ENCODE measurements at places on chromosomes 11 and 22. TPM values are rescaled to one million over a fixed set of nuclear protein-coding genes. Genes with fewer than 3 reads are reported as not detected.
A peak's percentile ranks its signal among the peaks of the same experiment; 100 is the strongest.

- H3K4me3 ChIP-seq = no peak overlapping the region
- no peaks in the 10 kb centered on the region for H3K36me3 ChIP-seq
- H3K27me3 ChIP-seq = no peaks in the 10 kb centered on the region
- no peak for DNase-seq
- peaks cover 5% of the 10 kb centered on the region for H3K4me1 ChIP-seq
Measured at GRCh38 chr11:68947151-68947550, 33.6 kb downstream of the MRGPRD start.

DNA sequence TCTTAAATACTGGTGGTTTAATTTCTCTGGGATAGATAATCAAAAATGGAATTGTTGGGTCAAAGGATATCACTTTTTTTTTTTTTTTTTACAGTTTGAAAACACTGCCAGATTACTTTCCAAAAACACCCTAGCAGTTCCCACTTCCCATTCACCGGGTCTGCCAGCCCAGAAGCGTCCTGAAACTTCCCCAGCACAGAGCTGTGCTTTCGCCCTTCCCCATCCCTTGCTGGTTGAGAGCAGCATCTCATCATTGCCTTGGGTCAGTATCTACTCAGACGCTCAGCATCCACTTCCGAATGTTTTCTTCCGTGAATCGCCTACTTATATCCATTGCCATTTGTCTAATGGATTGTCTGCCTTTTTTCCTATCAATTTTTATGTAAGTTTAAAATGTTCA lies 5.5 kb downstream of the CERK start:
- H3K27ac ChIP-seq = no peak overlapping the region
- peaks cover 51% of the 10 kb centered on the region for H3K4me1 ChIP-seq

GRCh38 chr11:10657308-10658271 lies 36.0 kb downstream of the IRAG1 start:
- H3K4me3 ChIP-seq = no peak overlapping the region
- H3K36me3 ChIP-seq = no peaks in the 10 kb centered on the region
- H3K4me1 ChIP-seq = peaks cover 23% of the 10 kb centered on the region
- H3K27me3 ChIP-seq = no peaks in the 10 kb centered on the region

- H3K27me3 ChIP-seq = peaks cover 4% of the 10 kb centered on the region
- DNase-seq = no peak
- H3K4me3 ChIP-seq = no peak overlapping the region
- peak overlapping the region; percentile 36 for H3K27ac ChIP-seq
- H3K36me3 ChIP-seq = no peaks in the 10 kb centered on the region
- no peaks in the 10 kb centered on the region for H3K4me1 ChIP-seq
Measured at GRCh38 chr11:69868871-69869270, 49.7 kb upstream of the FGF3 start.

GRCh38 chr11:131917634-131918384 lies 547.4 kb downstream of the NTM start:
- H3K27me3 ChIP-seq = no peaks in the 10 kb centered on the region
- H3K4me3 ChIP-seq = no peak overlapping the region
- no peaks in the 10 kb centered on the region for H3K36me3 ChIP-seq
- H3K27ac ChIP-seq = no peak overlapping the region
- H3K4me1 ChIP-seq = no peaks in the 10 kb centered on the region
- DNase-seq = no peak

DNA sequence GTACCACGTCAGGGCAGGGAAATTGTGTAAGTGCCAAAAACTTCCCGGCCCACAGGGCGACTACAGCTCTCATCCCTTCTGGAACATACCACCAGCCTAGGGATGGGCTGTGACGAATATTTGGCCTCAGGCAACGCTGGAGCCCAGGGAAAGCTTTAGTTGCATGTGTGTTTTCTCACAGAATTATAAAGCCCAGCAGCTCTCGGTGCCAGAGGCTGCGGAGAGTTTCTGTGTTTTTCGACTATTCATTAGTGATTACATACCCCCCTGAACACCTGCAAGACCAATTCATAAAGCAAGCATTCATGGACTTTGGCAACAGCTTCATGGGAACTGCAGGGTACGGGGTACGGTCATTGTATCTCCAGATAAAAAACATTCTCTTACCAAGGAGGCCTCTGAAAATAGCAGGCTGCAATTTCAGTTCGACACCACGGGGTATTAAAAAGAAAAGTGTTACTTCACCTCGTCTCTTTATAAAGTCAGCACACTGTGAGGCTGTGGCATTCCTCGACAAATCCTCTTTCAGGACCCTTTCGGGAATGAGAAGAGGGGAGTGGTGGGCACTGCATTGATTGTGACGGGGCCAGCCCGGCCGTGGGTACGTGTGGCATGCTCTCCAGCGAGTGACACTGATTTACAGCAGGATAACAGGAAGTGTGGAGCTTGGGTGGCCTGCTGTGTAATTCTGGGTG lies 243.6 kb upstream of the SORL1-AS1 start:
- no peaks in the 10 kb centered on the region for H3K4me1 ChIP-seq
- no peak overlapping the region for H3K27ac ChIP-seq
- peaks cover 7% of the 10 kb centered on the region for H3K27me3 ChIP-seq

DNA sequence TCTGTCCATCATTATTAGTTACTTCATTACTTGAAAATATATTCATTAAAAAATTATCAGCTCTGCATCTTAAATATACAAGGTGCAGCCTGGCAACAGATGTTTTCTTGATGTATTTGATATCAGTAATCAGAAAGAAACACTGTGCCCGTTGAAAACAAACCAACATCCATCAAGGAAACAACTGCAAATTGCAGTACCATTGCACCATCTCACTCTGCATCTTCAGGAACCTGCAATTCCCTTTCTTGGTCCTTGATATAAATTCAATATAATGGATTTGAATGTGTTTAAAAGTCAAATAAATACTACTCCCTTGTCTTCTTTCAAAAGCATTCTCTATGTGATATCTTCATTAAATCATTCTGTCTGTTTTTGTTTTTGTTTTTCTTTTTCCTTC lies 1131.2 kb downstream of the FAM181B start:
- H3K27me3 ChIP-seq = no peaks in the 10 kb centered on the region
- no peaks in the 10 kb centered on the region for H3K36me3 ChIP-seq
- H3K4me1 ChIP-seq = no peaks in the 10 kb centered on the region
- H3K27ac ChIP-seq = no peak overlapping the region

GRCh38 chr11:59187587-59187986 lies 15.7 kb downstream of the DTX4 start:
- H3K27ac ChIP-seq = no peak overlapping the region
- no peak for DNase-seq
- no peaks in the 10 kb centered on the region for H3K27me3 ChIP-seq
- no peak overlapping the region for H3K4me3 ChIP-seq
- no peaks in the 10 kb centered on the region for H3K36me3 ChIP-seq
- H3K4me1 ChIP-seq = no peaks in the 10 kb centered on the region

GRCh38 chr11:46489656-46490560 lies 98.3 kb upstream of the CHRM4 start:
- no peaks in the 10 kb centered on the region for H3K27me3 ChIP-seq
- H3K4me1 ChIP-seq = peaks cover 6% of the 10 kb centered on the region
- no peak overlapping the region for H3K4me3 ChIP-seq
- peak; percentile 57 for DNase-seq

DNA sequence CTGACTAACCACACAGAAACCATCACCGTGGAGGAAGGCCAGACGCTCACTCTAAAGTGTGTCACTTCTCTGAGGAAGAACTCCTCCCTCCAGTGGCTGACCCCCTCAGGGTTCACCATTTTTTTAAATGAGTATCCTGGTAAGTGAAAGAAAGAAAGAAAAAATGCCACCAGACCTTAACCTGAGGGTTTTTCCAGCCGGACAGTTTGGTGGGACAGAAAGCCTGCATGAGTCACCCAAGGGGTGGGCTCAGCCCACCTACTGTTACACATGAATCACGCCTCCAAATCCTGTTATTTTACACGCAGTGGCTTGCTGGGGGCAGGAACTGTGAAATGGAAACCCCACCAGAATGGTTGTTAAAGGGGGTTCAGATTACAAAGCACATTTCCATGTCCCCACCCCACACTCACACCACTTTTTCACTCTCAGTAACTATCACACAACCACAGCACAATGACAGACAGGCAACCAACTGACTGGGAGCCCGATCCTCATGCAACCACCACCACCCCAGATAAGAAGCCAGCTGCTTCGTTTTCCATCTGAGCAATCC lies 11.9 kb downstream of the CRTAM start:
- H3K36me3 ChIP-seq = no peaks in the 10 kb centered on the region
- DNase-seq = no peak
- peaks cover 2% of the 10 kb centered on the region for H3K27me3 ChIP-seq

SLC39A13 gene
- total RNA-seq = 28.1 TPM

TTLL8 gene
- total RNA-seq = not detected

Data from activated CD4-positive, alpha-beta T cell treated with anti-CD3 and anti-CD28 coated beads, Interleukin-2, amount 10 ng/mL, durations not matched to agents 7 days and 5 days (primary cell).